ENCODE measurements at places on chromosomes 3 and 15. TPM values are rescaled to one million over a fixed set of nuclear protein-coding genes. Genes with fewer than 3 reads are reported as not detected.

- no peak overlapping the region for H3K4me3 ChIP-seq
- H3K4me1 ChIP-seq, result no peaks in the 10 kb centered on the region
- H3K27ac ChIP-seq, result no peak overlapping the region
- no peak for DNase-seq
These were observed 35.7 kb upstream of the PHLDB2 start for GRCh38 chr3:111823341-111823855.

- DNase-seq, result no peak
- H3K27me3 ChIP-seq, result no peaks in the 10 kb centered on the region
- no peaks in the 10 kb centered on the region for H3K4me1 ChIP-seq
- no peak overlapping the region for H3K4me3 ChIP-seq
These were observed 260.9 kb upstream of the SLCO3A1 start for GRCh38 chr15:91592567-91592966.

DNA sequence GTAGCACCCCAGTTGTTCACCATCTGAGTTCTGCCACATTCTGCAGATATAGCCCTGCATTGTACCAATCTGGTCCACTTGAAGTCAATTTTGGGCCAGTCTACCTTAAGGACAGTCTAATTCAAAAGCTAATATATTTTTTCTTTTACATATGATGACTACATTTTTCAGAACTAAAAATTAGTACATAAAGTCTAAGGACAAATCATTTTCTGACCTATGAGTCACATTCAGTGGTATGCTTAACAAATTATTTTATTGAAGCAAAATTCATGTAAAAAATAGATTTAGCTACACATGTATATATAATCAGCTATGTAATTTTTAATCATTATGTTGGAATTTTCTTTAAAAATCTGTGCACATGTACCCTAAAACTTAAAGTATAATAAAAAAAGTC, 52.1 kb upstream of the IL12A start:
- no peak overlapping the region for H3K4me3 ChIP-seq
- no peaks in the 10 kb centered on the region for H3K4me1 ChIP-seq
- H3K36me3 ChIP-seq, result no peaks in the 10 kb centered on the region
- no peak overlapping the region for H3K27ac ChIP-seq
- no peak for DNase-seq

DNA sequence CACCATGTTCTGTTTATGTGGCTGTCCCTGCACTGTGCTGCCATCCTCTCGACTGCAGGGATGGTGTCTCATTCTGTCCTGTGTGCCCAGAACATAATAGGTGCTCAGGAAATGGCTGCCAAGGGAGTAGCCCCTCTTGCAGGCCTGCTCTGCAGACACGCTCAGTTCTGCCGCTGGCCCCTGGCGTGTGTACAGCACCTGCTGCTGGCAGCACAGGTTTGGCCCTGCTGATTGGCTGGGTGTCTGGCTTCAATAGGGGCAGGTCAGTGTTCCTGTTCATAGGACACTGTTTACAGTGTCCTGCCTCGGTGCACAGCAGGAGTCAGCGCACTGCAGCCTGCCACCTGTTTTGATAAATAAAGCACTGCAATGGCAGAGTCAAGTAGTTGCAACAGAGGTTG, 146.9 kb downstream of the DNAJB8 start:
- no peaks in the 10 kb centered on the region for H3K27me3 ChIP-seq
- H3K4me3 ChIP-seq, result no peak overlapping the region
- peaks cover 6% of the 10 kb centered on the region for H3K36me3 ChIP-seq
- H3K27ac ChIP-seq, result no peak overlapping the region
- no peaks in the 10 kb centered on the region for H3K4me1 ChIP-seq

DNA sequence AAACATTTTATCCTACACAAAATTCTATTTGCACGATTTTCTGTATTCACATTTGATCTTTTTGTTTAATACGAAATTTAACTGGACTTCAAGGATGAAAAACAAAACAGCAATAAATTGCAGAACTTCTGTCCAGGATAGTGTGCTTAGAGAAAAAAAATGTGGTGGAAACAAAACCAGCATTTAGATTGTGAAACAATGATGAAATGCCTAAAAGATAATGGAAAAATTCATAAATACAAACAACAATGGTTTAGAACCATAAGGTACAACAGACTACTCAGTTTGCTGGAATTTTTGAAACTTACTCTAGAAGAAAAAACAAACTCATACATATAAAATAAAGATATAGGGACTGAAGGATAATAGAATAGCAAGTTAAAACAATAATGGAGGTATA, 234.0 kb downstream of the BCHE start:
- no peaks in the 10 kb centered on the region for H3K27me3 ChIP-seq
- DNase-seq, result no peak
- H3K4me1 ChIP-seq, result no peaks in the 10 kb centered on the region
- no peaks in the 10 kb centered on the region for H3K36me3 ChIP-seq
- H3K4me3 ChIP-seq, result no peak overlapping the region
- no peak overlapping the region for H3K27ac ChIP-seq

DNA sequence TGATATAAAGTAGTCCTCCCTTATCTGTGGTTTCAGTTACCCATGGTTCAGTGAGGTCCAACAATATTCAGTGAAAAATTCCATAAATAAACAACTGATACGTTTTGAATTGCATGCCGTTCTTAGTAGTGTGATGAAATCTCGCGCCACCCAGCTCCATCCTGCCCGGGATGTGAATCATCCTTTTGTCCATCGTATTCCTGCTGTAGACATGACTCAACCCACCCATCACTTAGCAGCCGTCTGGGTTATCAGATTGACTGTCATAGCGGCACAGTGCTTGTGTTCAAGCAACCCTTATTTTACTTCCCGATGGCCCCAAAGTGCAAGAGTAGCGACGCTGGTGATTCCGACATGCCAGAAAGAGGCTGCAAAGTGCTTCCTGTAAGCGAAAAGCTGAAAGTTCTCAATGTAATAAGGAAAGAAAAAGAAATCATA, 48.0 kb upstream of the MEX3B start:
- no peaks in the 10 kb centered on the region for H3K4me1 ChIP-seq
- H3K27ac ChIP-seq, result no peak overlapping the region
- no peak overlapping the region for H3K4me3 ChIP-seq
- DNase-seq, result no peak

- no peak overlapping the region for H3K27ac ChIP-seq
- no peak overlapping the region for H3K4me3 ChIP-seq
- H3K4me1 ChIP-seq, result no peaks in the 10 kb centered on the region
- H3K27me3 ChIP-seq, result no peaks in the 10 kb centered on the region
- DNase-seq, result no peak
- H3K36me3 ChIP-seq, result no peaks in the 10 kb centered on the region
These were observed 435.2 kb downstream of the MCTP2 start for GRCh38 chr15:94666553-94666952.

DNA sequence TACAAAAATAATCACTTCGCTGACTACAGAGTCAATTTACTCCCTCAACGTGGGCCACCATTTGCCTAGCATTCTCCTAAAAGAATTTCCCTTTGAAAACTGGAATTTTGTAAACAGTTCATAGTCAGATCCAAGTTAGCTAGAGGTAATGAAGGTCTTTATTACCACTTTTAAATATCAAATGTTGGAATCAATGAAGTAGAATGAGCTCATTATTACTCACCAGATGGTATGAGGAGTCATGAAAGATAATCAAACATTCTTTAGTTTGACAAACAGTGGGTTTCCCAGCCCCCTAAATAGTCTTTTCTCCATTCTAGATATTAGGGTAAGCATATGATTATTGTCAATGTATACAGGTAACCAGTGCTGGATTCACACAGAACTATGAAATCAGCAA, 455.7 kb upstream of the THBS1 start:
- H3K27ac ChIP-seq, result no peak overlapping the region
- H3K4me1 ChIP-seq, result no peaks in the 10 kb centered on the region
- H3K4me3 ChIP-seq, result no peak overlapping the region
- no peaks in the 10 kb centered on the region for H3K27me3 ChIP-seq

GRCh38 chr3:14352002-14352627, 50.3 kb upstream of the SLC6A6 start:
- no peaks in the 10 kb centered on the region for H3K4me1 ChIP-seq
- peak; percentile 15 for DNase-seq
- H3K36me3 ChIP-seq, result no peaks in the 10 kb centered on the region

Gene NECTIN3
- total RNA-seq, result 1.9 TPM

Gene GABRR3
- total RNA-seq, result not detected

Gene MEX3B
- total RNA-seq, result 0.63 TPM

Gene SMCO1
- not detected for total RNA-seq

Gene CASR
- not detected for total RNA-seq

Gene AGBL1
- not detected for total RNA-seq

All from B cell (primary cell).